Stimulated activated CD8-positive, alpha-beta memory T cell treated with anti-CD3 and anti-CD28 coated beads, Interleukin-4, amount 100 ng/mL, for 4 hours (primary cell): ENCODE measurements at places on chromosomes 3 and 15.
A peak's percentile ranks its signal among the peaks of the same experiment; 100 is the strongest.

DNA sequence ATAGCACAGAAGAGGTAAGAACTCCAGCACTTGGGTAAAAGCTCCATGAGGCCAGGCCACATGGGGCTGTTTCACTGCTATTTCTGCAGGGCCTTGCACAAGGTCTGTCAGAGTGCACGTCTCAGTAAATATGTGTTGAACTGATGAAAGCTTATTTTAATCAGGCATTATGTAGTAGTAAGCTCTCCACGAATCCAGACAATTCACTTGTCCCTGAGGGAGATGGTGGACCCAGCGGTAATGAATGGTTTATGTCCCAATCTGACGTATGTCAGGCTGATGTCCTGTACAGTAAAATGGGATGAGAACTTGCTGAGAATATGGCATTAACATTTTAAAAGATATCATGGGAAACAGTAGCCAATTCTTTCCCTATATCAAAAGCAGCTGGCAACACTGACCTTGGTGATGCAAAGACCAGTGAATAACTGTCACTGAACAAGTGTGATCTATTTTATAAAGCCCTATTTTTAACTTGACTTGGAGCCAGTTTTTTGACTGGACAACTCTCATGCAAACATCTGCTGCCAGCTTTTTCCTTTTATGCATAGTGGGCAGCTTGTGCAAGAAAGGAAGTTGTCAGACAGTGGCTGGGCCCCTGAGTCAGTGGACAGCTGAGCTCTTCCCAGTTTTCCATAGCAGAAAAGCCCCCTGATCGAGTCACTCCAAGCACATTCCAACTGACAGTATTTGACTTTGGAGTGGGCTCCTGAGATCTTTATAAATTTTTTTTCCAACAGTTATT lies 519.8 kb upstream of the MDFIC2 start:
- no peak for DNase-seq

GRCh38 chr3:9169956-9170850 lies 79.2 kb downstream of the SRGAP3 start:
- peak; percentile 9 for DNase-seq

- no peak for DNase-seq
Measured at GRCh38 chr3:13075986-13076654, 2.9 kb upstream of the IQSEC1 start.

DNA sequence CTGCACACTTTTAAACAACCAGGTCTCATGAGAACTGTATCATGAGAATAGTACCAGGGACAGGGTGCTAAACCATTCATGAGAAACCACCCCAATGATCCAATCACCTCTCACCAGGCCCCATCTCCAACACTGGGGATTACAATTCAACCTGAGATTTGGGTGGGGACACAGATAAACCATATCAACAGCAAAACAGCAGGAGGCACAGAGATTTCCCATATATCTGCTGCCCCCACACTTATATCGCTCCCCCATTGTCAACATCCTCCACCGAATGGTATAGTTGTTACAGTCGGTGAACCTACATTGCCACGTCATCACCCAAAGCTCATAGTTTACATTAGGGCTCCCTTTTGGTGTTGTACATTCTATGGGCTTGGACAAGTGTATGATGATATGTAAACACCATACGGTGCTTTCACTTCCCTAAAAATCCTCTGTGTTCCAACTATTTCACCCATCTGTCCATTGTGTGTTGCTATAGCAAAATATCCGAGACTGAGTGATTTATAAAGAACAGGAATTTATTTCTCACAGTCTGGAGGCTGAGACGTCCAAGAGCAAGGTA lies 224.8 kb downstream of the FAM43A start:
- no peak for DNase-seq

GRCh38 chr15:61049028-61049427 lies 180.1 kb downstream of the RORA start:
- no peak for DNase-seq

DNA sequence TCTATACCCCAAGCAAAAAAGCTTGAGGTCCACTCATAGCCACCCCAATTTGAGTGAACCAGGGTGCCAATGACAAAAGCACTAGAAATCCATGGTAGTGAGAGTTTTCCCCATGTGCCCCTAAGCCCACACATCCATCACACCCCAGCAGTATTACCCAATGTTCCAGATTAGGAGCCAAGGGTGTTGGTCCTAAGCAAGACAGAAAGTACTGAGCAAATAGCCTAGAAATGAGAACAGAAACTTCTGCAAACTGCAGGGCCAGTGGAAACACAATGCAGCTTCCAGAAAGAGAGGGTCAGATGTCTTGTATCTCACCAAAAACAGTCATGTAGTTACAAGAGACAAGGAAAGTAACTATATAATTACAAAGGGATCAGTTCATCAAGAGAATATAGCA lies 10.9 kb upstream of the OXTR start:
- no peak for DNase-seq

GRCh38 chr3:164752812-164753211 lies 325.5 kb downstream of the SI start:
- no peak for DNase-seq

DNA sequence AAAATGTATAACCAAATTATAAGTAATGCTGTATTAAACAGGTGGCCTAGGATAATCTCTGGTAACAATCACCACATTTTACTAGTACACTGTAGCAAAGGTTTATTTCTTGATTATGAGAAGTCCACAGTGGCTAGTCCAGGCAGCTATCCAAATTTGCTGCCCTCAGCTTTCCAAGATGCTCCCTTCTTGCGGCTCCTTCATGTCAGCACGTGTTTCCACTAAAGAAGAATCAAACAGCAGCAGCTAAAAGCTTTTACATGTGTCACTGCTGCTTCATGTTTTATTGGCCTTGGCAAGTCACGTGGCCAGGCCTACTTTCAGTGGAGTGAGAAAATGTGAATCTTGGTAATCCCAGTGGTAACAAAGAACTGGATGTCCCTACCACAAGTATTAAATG lies 5.6 kb upstream of the RBMS3 start:
- no peak for DNase-seq

GRCh38 chr15:42611532-42611931 lies 36.1 kb downstream of the STARD9 start:
- DNase-seq, result no peak

GRCh38 chr3:66140743-66141372 lies 79.9 kb upstream of the SLC25A26 start:
- DNase-seq, result no peak

DNA sequence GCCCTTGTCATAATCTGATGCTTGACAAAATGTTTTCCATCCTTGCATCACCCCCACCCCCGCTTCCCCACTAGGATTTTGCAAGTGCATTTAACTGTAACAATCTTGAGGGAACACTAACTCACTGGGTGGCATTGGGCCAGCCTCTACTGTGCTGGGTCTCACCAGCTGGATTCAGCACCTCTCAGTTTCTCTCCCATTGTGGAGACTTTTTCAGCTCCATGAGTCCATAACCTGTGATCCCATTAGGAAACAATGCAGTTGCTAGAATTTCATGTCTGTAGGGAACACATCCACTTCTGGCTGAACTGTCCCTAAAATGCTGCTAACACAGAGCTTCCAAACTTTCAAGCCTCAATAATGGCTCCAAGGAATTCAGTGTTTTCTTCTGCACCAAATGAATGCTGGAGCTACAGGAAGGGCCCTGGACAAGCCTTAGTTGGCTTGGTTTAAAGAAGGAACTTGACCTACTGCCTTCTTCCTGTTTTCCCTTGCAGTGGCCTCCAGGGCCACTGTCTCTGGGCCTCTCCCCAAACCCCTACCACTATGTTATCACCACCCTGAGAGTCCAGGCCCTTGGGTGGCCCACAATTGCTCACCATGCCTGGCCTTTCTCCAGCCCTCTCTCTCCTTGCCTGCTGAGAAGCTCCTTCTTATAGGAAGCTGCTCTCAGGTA lies 15.6 kb downstream of the CYP19A1 start:
- no peak for DNase-seq

DNA sequence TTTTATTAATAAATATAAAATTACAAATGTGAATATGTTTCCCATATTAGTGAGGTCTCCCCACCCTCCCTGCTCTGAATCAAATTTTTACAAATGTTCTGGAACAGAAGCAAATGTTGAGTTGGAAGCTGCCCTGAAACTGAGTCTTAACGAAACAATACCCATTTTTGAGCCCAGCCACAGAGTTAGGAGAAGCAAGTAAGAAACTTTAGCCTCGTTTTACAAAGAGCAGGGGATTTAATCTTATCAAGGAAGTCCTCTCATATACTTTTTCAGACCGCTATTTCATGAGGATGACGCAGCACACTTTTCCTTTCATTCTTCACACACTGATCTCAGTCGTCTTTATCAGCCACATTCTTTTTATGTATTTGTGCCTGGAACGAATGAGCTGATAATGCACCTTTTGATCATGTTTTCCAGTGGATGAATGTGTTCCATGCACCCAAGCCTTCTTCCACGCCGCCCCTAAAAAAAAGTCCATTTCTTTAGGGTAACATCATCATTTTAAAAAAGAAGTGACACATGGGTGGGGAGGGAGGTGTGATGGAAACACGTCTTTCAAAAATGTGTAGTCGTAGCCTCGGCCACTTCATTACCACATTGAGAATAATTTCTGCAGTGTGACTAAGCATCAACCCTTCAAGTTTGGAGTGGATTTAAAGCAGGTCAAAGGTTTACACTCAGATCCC lies 48.1 kb downstream of the SETMAR start:
- no peak for DNase-seq

- DNase-seq, result no peak
Measured at GRCh38 chr3:196202516-196202970, 8.7 kb downstream of the ZDHHC19 start.

GRCh38 chr3:184099806-184100686 lies 3.2 kb downstream of the HTR3E start:
- no peak for DNase-seq

DNA sequence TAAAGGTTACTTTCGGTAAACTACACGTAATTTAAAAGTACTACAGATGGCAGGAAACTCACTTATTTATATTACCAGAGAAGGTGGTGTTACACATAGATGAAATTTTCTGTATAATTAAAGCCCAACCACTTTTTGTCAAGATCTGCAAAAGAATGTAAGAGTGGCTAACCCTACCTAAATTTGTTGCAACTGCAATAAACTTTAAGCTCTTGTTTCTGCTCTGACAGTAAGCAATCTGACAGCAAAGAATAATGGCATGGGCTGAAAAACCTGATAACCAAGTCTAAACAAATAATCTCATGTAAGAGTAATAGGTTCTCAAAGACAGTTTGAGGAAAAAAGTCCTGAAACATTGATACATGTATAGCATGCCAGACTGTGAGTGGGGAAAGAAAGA lies 897.3 kb downstream of the TUSC7 start:
- no peak for DNase-seq

- DNase-seq, result no peak
Measured at GRCh38 chr15:79943820-79944219, 27.2 kb downstream of the BCL2A1 start.

GRCh38 chr3:184354121-184354728 lies 7.2 kb downstream of the CLCN2 start:
- peak; percentile 52 for DNase-seq

- DNase-seq, result no peak
Measured at GRCh38 chr3:132735589-132735988, 13.4 kb upstream of the NPHP3 start.

DNA sequence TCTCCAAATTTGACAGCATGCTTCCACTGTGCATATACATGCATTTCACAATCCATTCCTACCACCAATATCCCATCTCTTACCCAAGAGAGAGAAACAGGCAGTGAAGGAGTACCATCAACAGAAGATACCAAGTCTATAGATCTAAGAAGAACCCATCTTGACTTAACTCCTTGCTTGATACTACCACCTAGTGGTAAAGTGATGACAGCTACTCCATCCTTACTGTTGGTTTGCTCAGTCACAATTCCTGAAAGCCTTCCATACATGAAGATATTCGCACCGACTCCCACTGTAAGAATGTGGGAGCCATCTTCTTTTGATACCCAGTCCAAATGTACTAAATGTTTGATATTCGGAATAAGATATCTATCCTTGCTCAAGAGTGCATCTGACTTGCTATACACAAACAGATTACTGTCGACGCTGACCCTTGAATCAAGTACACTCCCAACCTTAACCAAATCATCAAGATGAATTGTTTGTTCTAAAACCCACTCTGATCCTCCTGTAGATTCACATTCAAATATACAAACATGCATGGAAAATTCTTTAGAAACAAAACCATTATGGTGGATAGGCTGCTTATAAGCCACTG lies 123.1 kb downstream of the DMXL2 start:
- no peak for DNase-seq

- no peak for DNase-seq
Measured at GRCh38 chr3:9903904-9904303, 1.3 kb downstream of the IL17RE start.

- no peak for DNase-seq
Measured at GRCh38 chr3:60588806-60589205, 662.4 kb downstream of the FHIT start.

- no peak for DNase-seq
Measured at GRCh38 chr15:81011593-81011992, 10.9 kb downstream of the TLNRD1 start.
